Cardiac muscle cell (in vitro differentiated cells and primary cell): ENCODE measurements at places on chromosomes 16 and 17. TPM values are rescaled to one million over a fixed set of nuclear protein-coding genes. Genes with fewer than 3 reads are reported as not detected.
A peak's percentile ranks its signal among the peaks of the same experiment; 100 is the strongest.

The CCL22 gene
- 0.09 TPM in 1 of 2 replicates, not detected in the other for total RNA-seq

The KRTAP4-3 gene
- total RNA-seq = not detected in 2 replicates

The SULT1A3 gene
- total RNA-seq = 3.7 and 4.2 TPM in 2 replicates

The CSH2 gene
- total RNA-seq = not detected in 2 replicates

The SLFN12 gene
- 0.81 and 1.0 TPM in 2 replicates for total RNA-seq

The MRPS7 gene
- 64.8 and 81.6 TPM in 2 replicates for total RNA-seq

The IFI35 gene
- total RNA-seq = 4.7 and 6.8 TPM in 2 replicates

The C17orf58 gene
- total RNA-seq = 10.4 and 13.5 TPM in 2 replicates

- H3K4me1 ChIP-seq = peaks cover 4% of the 10 kb centered on the region
- no peaks in the 10 kb centered on the region for H3K27me3 ChIP-seq
- H3K36me3 ChIP-seq = no peaks in the 10 kb centered on the region
These were observed 296.8 kb downstream of the SOX9 start for GRCh38 chr17:72417627-72418026.

- H3K27ac ChIP-seq = no peak overlapping the region
- no peaks in the 10 kb centered on the region for H3K36me3 ChIP-seq
- no peak overlapping the region for H3K4me3 ChIP-seq
- DNase-seq = no peak
- H3K27me3 ChIP-seq = no peaks in the 10 kb centered on the region
These were observed 7.1 kb downstream of the ANKFN1 start for GRCh38 chr17:56160422-56160821.

DNA sequence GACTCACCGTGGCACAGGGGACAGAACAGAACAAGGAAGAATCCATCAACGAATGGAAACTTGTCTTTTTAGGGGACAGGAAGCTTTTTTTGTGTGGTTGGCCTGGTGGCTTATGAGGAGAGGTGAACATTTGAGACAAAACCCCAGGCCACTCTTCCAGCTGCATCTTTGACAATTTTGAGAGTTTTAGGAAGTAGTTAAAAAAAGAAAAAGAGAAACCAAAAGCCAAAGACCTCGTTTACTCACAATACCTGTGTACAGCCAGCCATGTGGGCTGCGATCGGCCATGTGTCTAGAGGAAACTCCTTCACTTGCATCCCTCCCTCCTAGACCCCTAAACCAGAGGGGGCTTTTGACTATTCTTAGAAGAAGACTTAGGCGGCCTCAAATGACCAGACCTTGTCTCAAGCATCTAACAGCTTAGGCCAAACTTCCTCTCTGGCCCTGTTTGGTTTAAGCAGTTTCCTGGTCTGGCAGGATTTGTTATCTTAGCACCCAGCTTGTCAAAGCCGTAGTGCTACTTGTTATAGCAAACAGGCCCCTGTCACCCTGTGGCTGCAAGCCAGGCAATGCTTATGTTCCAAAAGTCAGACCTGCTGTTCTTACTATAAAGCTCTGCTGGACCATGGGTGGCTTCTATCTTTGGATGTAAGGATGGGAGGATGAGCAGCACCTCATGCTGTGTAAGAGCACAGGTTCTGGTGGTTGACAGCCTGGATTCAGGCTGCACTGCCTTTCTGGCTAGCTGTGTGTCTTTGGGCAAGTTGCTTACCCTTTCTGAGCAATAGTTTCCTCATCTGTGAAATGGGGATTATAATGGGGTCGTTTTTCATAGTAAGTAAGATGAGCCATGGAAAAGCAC lies 17.7 kb downstream of the KSR1 start:
- no peaks in the 10 kb centered on the region for H3K36me3 ChIP-seq
- peaks cover 20% of the 10 kb centered on the region for H3K4me1 ChIP-seq
- peak; percentile 63 for DNase-seq

GRCh38 chr17:5621026-5621425 lies 36.7 kb upstream of the NLRP1 start:
- no peak overlapping the region for H3K4me3 ChIP-seq
- no peak for DNase-seq
- no peaks in the 10 kb centered on the region for H3K4me1 ChIP-seq
- no peaks in the 10 kb centered on the region for H3K27me3 ChIP-seq
- H3K36me3 ChIP-seq = no peaks in the 10 kb centered on the region

DNA sequence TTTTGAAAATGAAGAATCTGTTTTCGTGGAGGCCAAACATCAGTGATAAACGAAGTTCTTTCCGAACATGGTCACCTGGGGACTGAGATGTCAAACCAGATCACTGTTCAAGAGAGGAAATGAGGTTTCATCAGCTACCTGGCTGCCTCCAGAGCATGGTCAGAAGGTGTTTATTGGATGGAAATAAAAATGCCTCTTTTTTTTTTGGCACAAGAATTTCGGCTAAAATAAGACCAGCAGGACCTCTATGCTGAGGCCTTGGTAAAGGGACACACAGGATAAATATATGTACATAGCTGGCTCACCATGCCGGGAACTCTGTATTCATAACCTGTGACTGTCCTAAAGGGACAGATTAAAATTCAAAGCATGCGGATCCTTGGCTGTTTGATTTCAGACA lies 135.3 kb downstream of the UTP18 start:
- H3K36me3 ChIP-seq = no peaks in the 10 kb centered on the region
- DNase-seq = no peak
- H3K4me1 ChIP-seq = no peaks in the 10 kb centered on the region
- H3K4me3 ChIP-seq = no peak overlapping the region

DNA sequence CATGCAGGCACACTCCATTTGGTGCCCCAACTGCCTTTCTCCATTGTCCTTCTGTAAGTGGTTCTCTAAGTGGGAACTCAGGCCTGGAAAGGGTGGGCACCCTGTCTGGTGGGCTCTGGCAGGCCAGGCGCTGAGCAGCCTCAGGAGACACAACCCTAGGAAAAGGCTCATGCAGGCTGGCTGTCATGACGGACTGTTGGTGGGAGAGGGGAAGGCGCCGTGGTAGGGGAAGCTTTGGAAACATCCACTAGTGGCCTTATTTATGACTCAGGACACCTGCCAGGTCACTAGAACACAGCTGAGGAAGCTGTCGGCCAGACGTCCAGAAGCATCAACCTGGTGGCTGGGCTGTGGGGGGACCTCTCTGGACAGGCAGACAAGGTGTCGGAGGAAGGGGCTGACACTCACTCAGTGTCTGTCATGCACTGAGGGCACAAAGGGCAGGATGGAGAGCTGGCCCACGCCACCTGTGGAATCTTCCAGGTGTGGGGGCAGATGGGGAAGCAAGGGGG lies 216.0 kb downstream of the SEC14L1 start:
- H3K27ac ChIP-seq = no peak overlapping the region
- H3K36me3 ChIP-seq = no peaks in the 10 kb centered on the region
- no peaks in the 10 kb centered on the region for H3K27me3 ChIP-seq
- DNase-seq = no peak
- peaks cover 16% of the 10 kb centered on the region for H3K4me1 ChIP-seq
- no peak overlapping the region for H3K4me3 ChIP-seq

DNA sequence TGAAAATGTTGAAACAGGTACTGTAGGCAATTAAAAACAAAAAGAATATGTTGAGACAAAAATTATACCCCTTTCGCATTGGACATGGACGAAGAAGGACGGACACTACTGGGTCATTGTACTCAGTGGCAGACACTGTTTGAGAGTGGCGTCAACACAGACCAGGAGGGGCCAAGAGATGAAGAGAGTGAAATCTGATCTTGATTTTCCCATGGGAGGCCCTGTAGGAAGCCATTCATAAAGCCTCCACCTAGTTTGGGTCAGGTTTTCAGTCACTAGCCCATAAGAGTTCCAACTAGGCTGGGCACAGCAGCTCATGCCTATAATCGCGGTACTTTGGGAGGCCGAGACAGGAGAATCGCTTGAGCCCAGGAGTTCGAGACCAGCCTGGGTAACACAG lies 23.6 kb upstream of the SMURF2 start:
- no peak for DNase-seq
- no peak overlapping the region for H3K4me3 ChIP-seq
- no peaks in the 10 kb centered on the region for H3K4me1 ChIP-seq
- H3K36me3 ChIP-seq = no peaks in the 10 kb centered on the region
- H3K27me3 ChIP-seq = no peaks in the 10 kb centered on the region

GRCh38 chr17:65130832-65131231 lies 6.3 kb upstream of the RGS9 start:
- DNase-seq = no peak
- no peak overlapping the region for H3K4me3 ChIP-seq
- peaks cover 5% of the 10 kb centered on the region for H3K27me3 ChIP-seq
- no peaks in the 10 kb centered on the region for H3K4me1 ChIP-seq

DNA sequence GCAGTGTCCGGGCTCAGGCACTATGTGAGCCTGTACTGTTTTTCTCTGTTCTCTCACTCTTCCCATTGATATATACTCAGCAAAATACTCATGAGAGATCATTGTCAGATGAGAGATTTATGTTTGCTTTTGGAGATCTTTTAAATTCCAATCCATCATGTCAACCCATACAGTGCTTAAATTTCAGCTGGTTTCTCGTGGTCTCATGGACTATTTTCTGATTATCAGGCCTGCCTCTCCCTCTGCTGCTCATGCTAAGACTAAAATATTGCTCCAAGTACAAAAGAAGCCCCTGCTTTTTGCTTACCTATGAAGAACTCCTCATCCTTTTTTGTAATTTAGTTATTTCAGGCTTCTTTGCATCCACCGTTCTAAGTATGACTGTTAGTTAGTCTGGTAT lies 547.2 kb downstream of the KCNJ2 start:
- H3K27ac ChIP-seq = no peak overlapping the region
- no peak for DNase-seq
- H3K4me1 ChIP-seq = no peaks in the 10 kb centered on the region
- H3K36me3 ChIP-seq = no peaks in the 10 kb centered on the region
- no peaks in the 10 kb centered on the region for H3K27me3 ChIP-seq

GRCh38 chr16:30526137-30526822 lies at the start of gene ZNF768:
ZNF768 (minus strand) TSS chr16:30526566; CDS start chr16:30526413, 153 bp downstream.
- peaks cover 4% of the 10 kb centered on the region for H3K36me3 ChIP-seq
- peak within 1 kb of the TSS; percentile 92 for H3K27ac ChIP-seq
- peaks cover 5% of the 10 kb centered on the region for H3K4me1 ChIP-seq
- peak within 1 kb of the TSS; percentile 43 for H3K4me3 ChIP-seq

GRCh38 chr16:88649195-88649923 lies 1.5 kb downstream of the CYBA start:
- H3K27ac ChIP-seq = no peak overlapping the region
- H3K27me3 ChIP-seq = no peaks in the 10 kb centered on the region
- H3K36me3 ChIP-seq = no peaks in the 10 kb centered on the region
- no peak for DNase-seq
- peaks cover 6% of the 10 kb centered on the region for H3K4me1 ChIP-seq

DNA sequence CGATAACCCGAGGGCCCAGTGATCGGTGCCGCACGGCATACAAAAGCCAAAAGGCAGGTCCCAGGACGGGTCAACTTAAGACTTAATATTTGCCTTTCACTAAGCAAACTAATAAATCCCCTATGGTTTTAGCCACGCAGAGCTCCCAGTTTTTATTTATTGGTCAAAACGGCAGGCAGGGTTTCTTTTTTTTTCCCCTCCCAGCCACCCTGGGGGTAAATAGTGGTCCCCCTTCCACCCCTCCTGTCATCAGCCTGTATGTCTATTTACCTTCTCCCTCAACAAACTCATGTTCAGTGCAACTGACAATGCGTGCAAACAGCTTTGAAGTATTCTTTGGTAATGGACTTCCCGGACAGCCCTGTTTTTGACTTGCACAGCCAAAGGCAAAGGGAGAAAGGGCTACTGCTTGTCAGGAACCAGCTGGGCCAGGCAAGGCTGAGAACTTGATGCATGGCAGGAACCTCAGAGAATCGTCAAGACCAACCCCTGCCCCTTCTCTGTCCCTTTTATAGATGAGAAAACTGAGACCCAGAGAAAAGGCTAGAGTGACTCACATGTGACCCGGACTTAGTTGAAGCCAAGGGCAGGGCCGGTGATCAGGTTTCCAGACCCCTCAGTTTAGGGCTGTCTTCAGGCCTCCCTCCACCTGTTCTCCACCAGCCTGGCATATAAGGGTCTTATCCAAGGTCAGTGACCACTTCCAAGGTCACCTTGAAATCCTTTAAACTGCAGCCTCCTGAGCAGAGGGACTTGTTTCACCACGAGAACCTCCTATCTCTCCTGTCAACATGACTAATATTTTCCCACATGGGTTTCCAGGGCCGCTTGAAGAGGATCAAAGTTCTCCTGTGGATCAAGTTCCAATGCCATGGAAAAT lies 279.0 kb downstream of the SOX9 start:
- no peak for DNase-seq
- H3K36me3 ChIP-seq = no peaks in the 10 kb centered on the region
- no peak overlapping the region for H3K27ac ChIP-seq
- H3K4me3 ChIP-seq = no peak overlapping the region
- no peaks in the 10 kb centered on the region for H3K27me3 ChIP-seq
- no peaks in the 10 kb centered on the region for H3K4me1 ChIP-seq

DNA sequence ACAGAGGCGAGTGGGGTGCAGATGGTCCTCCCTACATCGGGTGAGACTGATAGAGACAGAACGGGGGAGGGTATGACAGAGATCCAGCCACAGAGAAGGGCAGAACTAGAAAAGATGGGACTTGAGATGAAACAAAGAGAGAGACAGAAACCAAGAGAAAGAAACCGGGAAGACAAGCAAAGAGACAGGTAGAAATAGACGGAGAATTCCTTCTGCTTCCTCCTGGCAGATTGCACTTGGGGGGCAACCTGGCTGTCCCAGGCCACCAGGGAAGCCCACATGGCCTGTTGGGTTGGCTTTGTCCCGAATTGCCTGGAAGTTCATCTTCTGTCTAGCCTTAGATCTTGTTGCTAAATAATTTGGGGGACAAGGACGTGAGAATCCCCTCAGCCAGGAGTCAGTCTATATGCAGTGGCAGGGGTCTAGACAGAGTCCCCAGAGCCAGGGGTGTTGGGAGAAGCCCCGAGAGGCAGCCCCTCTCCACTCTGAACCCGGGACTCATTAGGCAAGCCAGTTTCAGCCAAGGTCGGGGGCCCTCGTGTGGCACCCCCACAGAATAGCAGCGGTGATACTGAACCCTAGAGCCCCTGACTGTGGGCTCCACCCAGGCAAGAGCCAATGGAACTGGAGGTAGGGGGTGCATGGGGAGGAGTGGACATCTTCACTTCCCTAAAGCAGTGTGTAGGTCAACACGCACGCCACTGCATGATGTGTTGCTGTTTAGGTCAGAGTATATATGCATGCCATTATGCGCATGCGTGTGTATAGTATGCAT lies 627 bp upstream of the TSPOAP1 start:
- no peaks in the 10 kb centered on the region for H3K36me3 ChIP-seq
- H3K27ac ChIP-seq = no peak overlapping the region
- H3K27me3 ChIP-seq = no peaks in the 10 kb centered on the region

DNA sequence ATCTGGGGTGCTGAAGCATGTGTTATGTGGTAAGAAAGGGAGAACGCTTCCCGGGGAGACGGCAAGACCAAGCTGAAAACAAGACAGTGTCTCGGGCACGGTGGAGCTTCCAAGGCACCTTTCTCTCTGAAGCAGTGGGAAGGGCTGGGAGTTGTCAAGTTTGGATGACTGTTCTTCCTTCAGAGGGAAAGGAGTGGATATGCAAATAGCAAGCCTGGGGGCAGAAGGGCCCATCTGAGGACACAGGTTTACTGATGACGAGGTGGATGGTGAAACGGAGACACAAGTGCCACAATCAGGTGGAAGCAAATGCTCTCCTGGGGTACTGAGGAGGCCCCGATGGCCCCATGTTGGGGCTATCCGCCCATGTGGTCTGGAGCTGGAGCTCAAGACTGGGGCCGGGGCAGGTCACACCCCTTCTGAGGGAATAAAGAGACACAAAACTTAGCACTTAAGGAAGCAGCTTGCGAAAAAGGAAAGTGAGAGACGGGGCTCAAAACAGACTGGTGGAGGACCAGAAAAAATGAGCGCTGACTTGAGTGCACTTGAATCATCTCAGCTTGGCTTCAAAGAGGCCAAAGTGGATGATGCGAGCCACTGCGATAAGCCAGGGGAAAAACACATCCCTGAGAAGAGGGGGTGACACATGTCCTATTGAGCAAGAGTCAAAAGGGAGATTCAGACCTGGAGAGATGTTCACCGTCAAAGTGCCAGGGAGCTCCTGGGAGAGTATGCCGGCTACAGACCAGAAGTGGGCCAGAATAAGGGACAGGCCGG lies 34.8 kb upstream of the MTSS2 start:
- DNase-seq = no peak
- H3K36me3 ChIP-seq = no peaks in the 10 kb centered on the region
- peaks cover 24% of the 10 kb centered on the region for H3K4me1 ChIP-seq
